ENCODE measurements at places on chromosomes 1 and 21.

DNA sequence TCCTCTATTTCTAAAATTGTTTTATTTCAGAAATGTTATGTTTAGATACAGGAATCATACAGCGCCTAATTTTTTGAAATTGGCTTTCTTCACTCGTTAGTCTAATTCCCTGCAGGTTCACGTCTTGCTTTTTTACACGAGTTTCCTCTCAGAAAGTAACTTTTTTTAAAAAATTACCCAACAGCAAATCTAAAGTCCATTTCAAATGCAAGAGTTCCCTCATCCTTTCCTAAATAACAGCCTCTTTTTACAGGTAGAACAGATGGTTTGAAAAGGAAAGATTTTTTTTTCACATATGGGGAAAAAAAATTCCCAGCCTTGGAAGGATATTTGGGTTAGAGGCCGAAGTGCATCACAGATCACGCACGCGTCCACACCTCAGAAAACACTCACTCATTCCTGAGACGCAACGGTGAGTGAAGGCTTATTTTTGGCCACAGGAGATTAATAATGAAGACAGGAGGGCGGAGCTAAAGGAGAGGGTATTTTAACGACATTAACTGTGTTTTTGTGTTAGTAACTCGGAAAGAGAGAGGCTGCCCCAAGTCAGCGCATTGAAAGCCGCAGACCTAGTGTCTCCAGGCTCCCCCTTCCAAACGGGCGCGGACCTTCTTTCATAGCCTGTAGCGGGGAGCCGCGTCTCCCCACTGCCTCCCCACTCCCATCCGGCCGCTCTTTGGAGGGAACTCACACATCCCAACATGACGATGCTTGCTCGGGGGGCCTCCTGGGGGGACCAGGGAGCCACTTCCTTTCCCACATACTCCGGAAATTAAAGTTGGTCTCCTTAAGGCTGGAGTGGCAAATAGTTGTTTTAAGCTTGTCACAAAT is 969 bp upstream of the RIPK4 start:
- DNase-seq, result no peak

DNA sequence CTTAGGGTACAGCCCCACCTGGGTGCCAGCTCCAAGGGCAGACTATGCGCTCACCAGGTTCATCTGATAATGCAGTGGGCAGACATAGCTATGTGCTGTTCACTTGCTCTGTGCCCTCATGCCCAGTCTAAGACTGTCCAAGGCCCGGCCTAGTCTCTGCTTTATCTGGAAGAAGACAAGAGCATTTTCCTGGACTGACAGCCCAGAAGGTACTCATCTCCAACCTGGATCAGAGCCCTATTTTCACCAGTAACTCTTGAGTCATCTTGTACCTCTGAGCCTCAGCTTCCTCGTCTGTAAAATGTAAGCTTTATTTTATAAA is 28.5 kb upstream of the LRRC8C start:
- DNase-seq, result no peak

DNA sequence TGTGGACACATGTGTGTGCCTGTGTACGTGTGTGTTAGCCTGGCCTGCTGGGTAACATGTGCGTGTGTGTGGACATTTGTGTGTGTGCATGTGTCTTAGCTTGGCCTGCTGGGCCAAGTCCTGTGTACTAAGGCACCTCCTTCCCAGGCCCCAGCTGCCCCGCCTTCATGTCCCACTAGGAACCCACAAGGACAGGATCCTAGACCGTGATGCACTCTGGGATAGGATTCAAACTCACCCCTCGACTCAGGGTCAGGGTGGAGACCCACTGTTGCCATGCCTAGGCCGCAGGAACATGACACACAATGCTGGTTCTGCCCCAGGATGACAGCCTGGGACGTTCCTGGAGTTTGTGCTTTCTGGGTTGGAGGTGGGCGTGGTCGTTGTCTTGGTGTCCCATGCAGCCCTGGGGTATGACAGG is 89.9 kb upstream of the TMPRSS2 start:
- DNase-seq, result no peak

- DNase-seq, result no peak
Observed at GRCh38 chr1:230823931-230824381, 44.4 kb downstream of the C1orf198 start.

Data from natural killer cell treated with Interleukin-12 subunit alpha and Interleukin-12 subunit beta and Interleukin-15 and Interleukin-18, amount 100 ng/mL, for 72 hours (primary cell).